Endothelial cell (in vitro differentiated cells): ENCODE measurements at places on chromosomes 5 and 9.

- DNase-seq: no peak
Observed at GRCh38 chr5:75367401-75367800, 30.4 kb downstream of the HMGCR start.

DNA sequence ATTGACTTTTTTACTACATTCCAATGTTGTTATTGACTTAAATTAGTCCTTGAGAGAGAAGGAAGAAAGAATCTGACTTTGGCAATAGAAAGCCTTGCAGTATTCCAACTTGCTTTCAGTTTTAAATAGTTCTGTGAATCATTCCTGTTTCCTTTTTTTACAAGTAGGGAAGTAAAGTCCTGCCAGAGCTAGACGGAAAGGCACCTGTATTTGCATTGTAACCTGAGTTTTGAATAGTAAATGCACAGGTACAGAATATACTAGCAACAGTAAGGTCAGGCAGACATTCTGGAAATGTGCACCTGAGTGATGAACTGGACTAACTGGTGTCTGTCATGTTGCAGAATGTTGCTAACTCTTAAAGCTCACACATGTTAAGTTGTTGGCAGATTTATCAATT lies 100.9 kb downstream of the PRKACG start:
- no peak for DNase-seq

- peak; percentile 40 for DNase-seq
Observed at GRCh38 chr5:176542596-176543427, 5.6 kb upstream of the RNF44 start.

DNA sequence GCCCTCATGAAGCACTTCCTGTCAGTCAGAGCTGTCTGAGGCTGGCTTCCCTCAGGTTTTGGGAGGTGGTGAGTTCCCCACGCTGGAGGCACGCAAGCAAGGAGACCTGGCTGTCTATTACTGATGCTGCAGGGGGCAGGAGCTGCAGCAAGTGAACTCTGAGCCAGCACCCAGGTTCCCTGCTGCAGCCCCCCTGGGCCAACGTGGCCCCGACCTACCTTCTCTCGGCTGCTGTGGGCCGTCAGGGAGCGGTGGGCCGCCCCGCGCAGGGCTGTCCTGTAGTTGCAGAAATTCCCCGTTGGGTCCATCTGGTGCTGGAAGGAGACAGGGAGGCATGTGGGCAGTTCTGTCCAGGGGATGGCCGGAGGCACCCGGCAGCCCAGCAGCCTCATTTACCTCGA lies 46.8 kb upstream of the RNF130 start:
- peak; percentile 2 for DNase-seq

GRCh38 chr5:83230511-83230910 lies 153.2 kb downstream of the XRCC4 start:
- DNase-seq: no peak

DNA sequence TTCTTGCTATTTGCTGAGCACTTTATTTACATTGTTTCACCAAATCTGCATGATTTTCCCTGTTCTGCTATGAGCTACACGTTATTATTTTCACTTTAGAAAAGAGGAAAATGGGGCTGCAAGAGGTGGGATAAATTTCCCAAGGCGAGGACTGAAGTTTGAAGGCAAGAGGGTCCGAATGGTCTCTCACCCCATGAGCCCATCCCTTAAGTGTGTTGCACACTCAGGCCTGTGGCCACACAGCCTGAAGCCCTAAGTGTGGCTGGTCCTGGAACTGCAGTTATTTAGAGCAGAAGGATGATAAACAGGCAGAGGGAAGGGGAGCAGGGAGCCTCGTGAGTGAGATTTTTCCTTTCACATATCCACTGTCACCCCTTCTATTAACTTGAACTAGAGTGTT lies 7.8 kb downstream of the PDE8B start:
- DNase-seq: no peak

- no peak for DNase-seq
Observed at GRCh38 chr5:139910036-139910435, 114.4 kb downstream of the PSD2 start.
